ENCODE measurements at places on chromosomes 6 and 20. TPM values are rescaled to one million over a fixed set of nuclear protein-coding genes. Genes with fewer than 3 reads are reported as not detected.

The BCAS4 gene
- polyA plus RNA-seq: 22.0 TPM

The SPATA25 gene
- 0.50 TPM for polyA plus RNA-seq

The GGT7 gene
- polyA plus RNA-seq: 24.6 TPM

The PKHD1 gene
- polyA plus RNA-seq: 0.02 TPM

The LSM2 gene
- 143 TPM for polyA plus RNA-seq

The PNPLA1 gene
- polyA plus RNA-seq: not detected

The TRIM40 gene
- not detected for polyA plus RNA-seq

The SPATS1 gene
- polyA plus RNA-seq: not detected

GRCh38 chr6:37239526-37239925 is 18.0 kb upstream of the TBC1D22B start:
- no peak for DNase-seq
- no peaks in the 10 kb centered on the region for H3K27me3 ChIP-seq
- H3K4me1 ChIP-seq: no peaks in the 10 kb centered on the region
- no peak overlapping the region for H3K4me3 ChIP-seq

- no peaks in the 10 kb centered on the region for H3K27me3 ChIP-seq
- no peaks in the 10 kb centered on the region for H3K36me3 ChIP-seq
These were observed 50.1 kb downstream of the CYP24A1 start for GRCh38 chr20:54123587-54124180.

DNA sequence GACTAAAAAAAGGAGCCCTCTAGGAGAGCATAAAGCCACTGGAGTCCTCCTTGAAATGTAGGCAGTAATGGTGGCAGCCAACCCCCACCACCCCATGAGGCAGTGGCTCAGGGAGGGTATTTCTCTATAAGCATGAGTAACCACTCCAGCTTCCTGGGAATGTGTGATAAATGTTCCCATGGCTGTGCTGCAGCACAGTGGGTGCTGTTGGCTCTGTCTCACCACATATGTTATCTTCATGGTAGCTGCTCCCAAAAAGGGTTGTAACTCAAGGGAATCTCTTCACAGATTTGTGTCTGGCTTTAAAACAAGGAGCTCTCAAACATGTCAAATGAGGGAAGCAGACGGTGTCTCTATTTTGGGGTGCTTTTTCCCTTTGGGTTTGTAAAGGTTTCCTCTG is 7.5 kb upstream of the PHACTR1 start:
- H3K36me3 ChIP-seq: no peaks in the 10 kb centered on the region
- H3K4me1 ChIP-seq: peaks cover 18% of the 10 kb centered on the region
- no peaks in the 10 kb centered on the region for H3K27me3 ChIP-seq
- DNase-seq: no peak
- no peak overlapping the region for H3K4me3 ChIP-seq

DNA sequence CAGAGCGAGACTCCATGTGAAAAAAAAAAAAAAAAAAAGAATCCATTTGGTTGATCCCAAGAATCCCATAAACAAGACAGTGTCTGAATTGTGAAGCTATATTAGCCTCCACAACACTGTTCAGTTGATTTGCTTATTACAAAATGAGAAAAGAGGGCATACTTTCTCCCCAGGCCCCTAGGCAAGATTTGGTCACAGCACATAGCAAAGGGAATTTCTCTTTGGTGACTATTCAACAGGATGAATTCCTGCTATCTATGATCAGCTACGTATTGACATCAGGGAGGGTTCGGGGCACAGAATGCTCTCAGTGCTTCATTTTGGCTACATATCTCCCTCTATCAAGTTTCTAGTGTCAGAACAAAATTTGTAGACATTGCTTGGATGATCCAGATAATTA is 20.2 kb upstream of the SLC22A3 start:
- no peaks in the 10 kb centered on the region for H3K27me3 ChIP-seq
- H3K4me1 ChIP-seq: no peaks in the 10 kb centered on the region
- H3K36me3 ChIP-seq: no peaks in the 10 kb centered on the region
- DNase-seq: no peak
- no peak overlapping the region for H3K4me3 ChIP-seq

DNA sequence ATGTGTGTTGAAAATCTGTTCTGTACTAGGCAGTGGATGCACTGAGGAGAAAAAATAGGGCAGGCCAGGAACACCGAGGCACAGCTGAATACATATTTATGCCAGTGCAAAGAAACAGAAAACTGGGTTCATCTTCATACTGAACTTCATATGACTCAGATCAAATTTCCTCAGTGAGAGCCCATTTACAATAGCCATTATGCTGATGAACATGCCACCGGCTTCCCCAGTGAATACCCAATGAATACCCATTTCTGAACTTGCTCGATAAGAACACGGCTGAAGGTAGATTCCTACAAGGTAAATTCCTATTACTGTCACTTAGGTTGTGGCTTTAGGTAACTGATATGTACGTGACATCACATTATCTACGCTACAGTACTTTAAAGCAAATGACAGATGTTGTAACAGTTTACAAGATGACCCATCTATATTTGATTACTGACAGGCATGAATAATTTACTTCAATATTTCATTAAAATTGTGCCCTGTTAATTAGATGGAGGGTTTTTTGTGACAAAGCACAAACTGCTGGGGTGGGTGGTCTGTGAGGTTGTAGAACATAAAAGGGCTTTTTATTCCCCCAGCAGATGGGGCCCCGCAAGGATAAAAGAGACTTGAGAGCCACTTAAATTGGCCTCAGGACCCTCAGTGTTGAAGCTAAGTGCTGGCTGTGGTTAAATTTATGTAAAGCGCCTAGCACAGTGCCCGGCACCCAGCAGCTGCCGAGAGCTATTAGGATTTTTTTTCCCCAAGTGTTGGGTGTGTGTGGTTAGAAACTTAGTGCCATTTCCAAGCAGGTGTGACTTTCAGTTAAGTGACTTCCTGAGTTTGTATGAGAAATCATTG is 264.5 kb downstream of the CD83 start:
- peaks cover 11% of the 10 kb centered on the region for H3K36me3 ChIP-seq
- H3K4me3 ChIP-seq: peak overlapping the region; percentile 26
- peak overlapping the region; percentile 97 for H3K27ac ChIP-seq
- DNase-seq: peak; percentile 17
- peaks cover 45% of the 10 kb centered on the region for H3K4me1 ChIP-seq
- H3K27me3 ChIP-seq: no peaks in the 10 kb centered on the region

DNA sequence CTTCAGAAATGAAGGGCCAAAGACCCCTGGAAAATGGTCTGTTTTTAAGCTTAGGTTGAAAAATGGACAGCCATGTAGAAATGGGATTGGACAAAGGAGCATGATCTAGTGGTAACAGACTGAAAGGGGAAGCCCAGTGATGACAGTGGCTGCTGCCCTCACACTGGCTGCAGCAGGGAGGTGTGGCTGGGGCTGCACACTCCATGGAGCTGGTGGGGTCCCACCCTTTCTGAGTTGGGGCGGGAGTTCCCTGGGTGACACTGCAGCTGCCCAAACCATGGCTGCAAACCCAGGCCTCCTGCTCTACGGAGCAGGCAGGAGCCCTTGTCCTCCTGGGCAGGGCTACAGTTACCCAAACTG is 8.5 kb upstream of the PACSIN1 start:
- peaks cover 5% of the 10 kb centered on the region for H3K4me1 ChIP-seq
- no peaks in the 10 kb centered on the region for H3K27me3 ChIP-seq

DNA sequence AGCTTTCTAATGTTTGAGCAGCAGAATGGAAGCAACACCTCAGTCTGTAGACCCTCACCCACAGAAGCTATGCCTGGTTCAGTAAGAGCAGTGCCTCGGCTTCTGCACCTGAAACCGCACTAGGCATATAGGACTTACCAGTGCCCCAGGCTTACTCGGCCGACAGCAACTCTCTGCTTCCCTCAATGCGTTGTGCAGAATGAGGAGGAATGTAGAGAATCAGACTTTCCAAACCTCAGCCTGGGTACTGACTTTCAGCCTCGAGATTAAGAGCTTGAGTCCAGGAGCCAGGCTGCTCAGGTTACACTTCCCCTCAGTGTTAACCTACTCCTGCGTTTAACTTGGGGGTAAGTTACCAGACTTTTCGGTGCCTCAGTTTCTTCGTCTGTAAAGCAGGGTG is 8.6 kb downstream of the EYA2 start:
- no peaks in the 10 kb centered on the region for H3K36me3 ChIP-seq
- H3K27ac ChIP-seq: no peak overlapping the region
- H3K27me3 ChIP-seq: no peaks in the 10 kb centered on the region
- DNase-seq: no peak
- H3K4me1 ChIP-seq: no peaks in the 10 kb centered on the region
- no peak overlapping the region for H3K4me3 ChIP-seq

DNA sequence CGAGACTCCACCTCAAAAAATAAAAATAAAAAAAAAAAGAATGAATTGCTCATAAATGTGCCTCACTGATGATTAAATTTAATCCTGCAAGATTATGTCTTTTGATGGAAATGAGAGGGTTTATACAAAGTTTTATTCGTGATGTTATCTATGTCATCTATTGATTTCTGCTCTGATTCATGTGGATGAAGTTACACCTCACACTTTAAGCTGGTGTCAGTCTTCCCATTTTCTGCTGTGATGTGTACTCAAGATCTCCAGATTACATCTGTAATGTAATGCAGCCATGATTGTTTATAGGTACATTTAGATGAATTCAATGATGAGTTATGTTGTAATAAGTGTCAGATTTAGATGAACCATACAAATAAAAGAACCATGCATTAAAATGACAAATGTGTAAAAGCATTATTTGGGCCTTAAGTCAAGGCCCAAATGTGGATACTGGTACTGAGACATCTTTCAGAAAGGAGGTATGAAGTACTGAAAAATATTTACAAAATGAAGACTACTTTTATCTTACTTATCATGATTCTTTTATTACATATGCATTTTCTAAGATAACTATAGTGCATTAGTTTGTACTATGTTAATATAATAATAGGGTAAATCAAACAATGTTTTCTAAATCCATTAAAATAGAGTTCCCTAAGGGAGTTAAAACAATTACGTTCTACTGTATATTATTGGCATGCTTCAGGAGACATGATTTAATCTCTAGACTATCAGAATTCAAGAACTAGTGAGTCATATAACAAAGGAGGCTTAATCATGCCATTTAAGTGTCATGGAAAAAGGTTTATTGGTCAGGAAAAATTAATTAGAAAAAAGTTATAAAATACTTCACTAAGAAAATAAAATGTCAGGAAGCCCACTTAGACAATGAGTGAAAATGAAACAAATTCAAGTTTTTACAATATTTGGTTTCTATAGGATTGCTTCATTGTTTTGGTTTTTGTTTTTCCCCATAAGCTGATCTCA is 34.5 kb downstream of the HCRTR2 start:
- H3K4me3 ChIP-seq: no peak overlapping the region
- DNase-seq: no peak
- no peaks in the 10 kb centered on the region for H3K4me1 ChIP-seq
- no peaks in the 10 kb centered on the region for H3K27me3 ChIP-seq
- no peaks in the 10 kb centered on the region for H3K36me3 ChIP-seq

DNA sequence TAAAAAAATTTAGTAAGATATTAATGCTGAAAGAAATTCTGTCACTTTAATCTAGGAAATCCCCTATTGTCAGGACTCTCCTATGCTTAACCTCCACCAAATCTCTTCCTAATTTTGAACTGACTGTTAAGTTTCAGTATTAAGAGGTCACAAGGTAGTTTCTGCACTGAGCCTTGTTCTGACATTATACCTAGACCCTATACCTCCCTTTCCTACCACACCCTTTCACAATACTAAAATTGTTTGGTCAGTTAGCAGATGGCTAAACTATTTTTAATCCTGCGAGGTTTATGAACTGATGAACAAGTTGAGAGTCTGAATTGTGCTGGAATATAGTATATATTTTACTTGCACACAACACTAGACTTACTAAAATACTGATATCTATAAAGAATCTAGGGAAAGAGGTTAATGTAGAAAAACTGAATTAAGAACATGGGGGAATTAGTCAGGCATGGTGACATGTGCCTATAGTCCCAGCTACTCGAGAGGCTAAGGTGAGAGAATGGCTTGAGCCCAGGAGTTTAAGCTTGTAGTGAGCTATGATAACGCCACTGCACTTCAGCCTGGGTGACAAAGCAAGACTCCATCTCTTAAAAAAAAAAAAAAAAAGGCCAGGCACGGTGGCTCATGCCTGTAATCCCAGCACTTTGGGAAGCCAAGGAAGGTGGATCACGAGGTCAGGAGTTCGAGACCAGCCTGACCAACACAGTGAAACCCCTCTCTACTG is 51.5 kb downstream of the HBS1L start:
- H3K4me1 ChIP-seq: peaks cover 6% of the 10 kb centered on the region
- H3K27ac ChIP-seq: no peak overlapping the region
- H3K27me3 ChIP-seq: no peaks in the 10 kb centered on the region
- H3K4me3 ChIP-seq: no peak overlapping the region
- no peaks in the 10 kb centered on the region for H3K36me3 ChIP-seq

DNA sequence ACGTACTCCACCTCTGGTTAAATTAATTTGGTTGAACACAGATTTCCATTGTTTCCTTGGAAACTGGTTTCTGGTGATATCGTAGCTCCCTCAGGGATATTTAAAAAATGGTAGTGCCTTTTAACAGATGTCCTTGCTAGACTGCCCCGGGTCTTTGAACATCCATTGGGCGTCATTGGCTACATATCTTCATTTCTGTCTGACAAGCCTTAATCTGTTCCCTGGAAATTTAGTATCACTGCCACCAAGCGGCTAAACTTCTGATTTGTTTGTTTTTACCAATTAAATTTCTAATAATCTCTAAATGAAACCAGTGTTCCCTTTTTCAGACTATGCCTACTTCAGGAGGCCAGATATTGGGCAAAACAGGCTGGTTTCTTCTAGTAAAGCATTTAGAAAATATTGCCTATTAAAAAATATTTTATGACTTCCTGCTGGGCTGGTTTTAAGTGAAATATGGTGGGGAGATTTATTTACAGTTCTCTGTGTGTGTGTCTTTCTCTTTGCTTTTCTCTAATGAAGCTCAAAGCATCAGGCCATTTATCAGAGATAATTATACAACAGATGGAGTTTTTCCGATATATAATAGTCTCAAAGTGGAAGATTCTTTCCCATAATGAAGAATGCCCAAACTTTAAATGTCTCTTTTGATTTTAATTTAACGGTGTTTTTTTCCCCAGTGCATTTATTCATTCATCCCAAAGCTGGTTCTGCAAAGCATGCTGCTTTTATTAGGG is 249.5 kb downstream of the ZFAND3 start:
- no peaks in the 10 kb centered on the region for H3K4me1 ChIP-seq
- no peak overlapping the region for H3K27ac ChIP-seq
- DNase-seq: no peak
- no peaks in the 10 kb centered on the region for H3K36me3 ChIP-seq

DNA sequence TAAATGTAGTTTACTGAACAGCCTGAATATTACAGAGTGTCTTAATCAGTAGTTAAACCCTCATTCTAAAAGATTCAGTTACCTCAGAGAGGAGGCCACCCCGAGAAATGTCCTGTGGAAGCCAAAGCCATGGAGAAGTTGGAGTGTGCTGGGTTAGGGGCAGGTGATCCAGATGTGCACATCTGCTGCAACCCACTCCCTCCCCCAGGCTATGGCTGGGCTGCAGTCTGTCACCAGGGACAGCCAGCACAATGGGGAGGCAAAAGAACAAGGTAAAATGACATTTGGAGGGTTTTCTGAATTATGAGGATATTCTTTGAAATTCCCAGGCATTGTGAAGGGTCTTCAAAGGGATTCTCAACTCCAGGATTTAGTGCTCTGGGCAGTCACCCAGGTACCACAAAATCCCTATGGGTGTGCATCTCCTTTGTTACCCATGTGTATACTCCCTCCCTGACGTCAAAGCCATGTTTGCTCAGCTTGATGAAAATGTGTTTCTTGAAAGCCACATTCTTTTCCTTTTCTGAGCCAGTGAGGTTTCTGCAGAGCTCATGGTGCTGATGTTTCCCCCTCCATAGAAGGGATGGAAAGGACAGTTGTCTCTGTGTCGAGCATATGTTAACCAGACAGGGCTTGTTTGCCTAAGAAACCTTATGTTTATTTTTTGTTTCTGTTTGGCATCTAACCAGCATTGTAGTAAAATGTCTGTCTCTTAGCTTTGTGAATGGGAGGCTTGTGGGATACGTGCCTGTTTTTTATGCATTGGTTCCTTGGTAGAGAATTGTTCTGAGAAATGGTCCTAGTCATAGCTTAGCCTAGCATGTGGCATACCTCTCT is 212.3 kb upstream of the TBX18 start:
- H3K4me1 ChIP-seq: peaks cover 8% of the 10 kb centered on the region
- DNase-seq: no peak
- no peak overlapping the region for H3K27ac ChIP-seq
- no peak overlapping the region for H3K4me3 ChIP-seq
